ENCODE measurements at places on chromosomes 6 and 20.

DNA sequence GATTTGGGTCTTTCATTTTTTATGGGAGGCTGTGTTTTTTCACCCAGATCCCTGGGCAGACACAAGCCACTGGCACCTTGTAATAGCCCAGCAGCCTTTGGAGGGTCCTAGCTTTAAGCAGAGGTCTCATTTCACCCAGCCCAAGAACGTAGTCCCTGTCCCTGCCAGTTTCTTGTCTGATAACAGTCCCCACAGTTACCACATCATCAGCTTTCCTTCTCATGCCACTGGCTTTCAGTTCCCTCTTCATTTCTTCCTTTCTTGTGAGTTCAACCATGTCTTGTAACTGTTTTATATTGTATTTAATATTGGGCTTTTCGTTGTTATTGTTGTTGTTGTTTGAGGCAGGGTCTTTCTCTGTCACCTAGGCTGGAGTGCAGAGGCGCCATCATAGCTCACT is 10.6 kb downstream of the PNPLA1 start:
- no peak for DNase-seq

GRCh38 chr6:163136681-163137397 is 277.7 kb upstream of the QKI start:
- no peak for DNase-seq

DNA sequence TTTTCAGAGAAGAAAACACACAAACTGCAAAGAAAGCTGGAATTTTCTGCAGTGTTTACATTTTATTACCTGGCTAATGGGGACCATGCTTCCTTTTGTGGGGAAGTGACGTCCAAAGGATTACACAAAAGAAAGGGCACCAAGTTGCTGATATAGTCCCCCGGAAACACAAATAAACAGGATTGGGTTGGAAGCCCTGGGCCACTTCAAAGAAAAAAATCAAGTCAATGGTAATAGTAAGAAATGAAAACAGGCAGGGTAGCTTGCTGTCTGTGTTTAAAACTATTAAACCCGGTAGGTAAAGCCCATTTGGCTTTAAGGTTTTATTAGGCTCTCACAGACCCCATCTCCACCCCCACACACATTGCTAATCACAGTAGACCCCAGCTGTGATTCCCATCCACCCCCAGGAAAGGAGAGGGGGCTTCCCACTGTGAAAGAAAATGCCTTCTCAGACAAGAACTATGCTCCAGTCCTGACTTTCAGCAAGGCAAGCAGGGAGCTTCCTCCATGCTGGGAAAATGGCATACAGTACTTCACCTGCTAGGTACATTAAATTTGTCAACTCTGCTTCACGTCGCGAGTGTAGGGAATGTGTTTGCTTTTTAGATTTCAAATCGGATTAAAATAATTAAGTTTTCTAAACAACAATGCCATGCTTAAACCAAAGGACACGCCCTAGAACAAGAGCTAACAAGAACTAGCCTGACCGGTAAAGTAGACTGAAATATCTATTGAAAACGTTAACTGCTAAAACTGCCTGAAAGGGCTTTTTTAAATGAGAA is 1.1 kb downstream of the PERP start:
- no peak for DNase-seq

DNA sequence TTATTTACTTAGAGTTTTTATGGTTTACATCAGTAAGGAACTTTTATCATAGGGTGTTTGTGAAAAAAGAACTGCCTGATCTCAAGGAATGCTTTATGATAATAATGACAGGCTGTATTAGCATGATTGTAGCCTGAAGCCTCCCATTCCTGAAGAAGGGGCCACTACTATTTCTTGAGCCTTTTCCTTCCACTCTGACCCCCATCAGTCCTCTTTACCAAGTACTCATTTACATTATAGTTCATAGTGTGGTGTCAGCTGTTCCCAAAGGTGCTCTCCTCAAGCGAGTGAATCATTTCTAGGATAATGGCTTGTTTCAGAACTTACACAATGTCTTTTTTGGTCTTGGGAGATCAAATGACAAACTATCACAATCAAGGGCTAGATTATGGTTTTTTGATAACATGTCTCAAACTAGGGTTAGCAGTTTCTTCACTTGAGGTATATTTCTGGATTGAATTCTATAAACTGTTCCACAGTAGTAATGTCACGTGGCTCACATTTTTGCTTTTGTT is 283.6 kb downstream of the CDKAL1 start:
- DNase-seq: no peak

- no peak for DNase-seq
Measured at GRCh38 chr6:20719980-20720379, 185.7 kb downstream of the CDKAL1 start.

GRCh38 chr6:33815854-33816253 is 12.1 kb upstream of the MLN start:
- DNase-seq: no peak

- no peak for DNase-seq
Measured at GRCh38 chr20:44053046-44053445, 133.9 kb downstream of the JPH2 start.
